ENCODE measurements at places on chromosomes 6 and 20.
A peak's percentile ranks its signal among the peaks of the same experiment; 100 is the strongest.

DNA sequence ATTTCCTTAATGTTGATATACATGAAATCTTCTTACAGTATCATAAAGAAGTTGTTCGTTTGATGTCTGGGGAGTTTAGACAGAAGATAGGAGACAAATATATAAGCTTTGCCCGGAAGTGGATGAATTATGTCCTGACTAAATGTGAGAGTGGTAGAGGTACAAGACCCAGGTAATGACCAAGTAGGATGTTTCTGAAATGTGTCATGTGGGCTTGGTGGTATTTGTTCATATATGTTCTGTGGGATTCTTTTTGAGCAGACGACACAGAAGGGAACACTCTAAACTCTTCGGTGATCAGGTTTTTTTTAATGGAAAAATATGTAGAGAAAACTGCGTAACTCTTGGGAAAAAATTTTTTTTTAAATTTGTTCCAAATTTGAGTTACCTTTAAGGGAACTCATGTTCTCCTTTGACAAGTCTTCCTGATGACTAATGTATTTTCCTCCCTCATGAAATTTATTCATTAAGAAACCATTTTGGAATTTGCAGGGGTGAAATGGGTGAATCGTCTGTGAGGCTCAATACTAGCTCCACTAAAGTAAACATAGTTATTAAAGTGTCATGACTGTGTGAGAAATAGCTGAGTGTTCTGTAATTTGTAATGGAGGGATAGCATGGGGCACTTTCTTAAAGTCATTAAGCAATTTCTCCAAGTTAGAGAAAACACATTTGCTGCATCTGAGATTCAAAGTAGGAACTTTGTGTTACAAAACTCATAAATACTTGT lies 100.6 kb downstream of the MAP3K4 start:
- no peak for DNase-seq

- no peak for DNase-seq
Measured at GRCh38 chr6:116003668-116004067, 57.0 kb downstream of the FRK start.

DNA sequence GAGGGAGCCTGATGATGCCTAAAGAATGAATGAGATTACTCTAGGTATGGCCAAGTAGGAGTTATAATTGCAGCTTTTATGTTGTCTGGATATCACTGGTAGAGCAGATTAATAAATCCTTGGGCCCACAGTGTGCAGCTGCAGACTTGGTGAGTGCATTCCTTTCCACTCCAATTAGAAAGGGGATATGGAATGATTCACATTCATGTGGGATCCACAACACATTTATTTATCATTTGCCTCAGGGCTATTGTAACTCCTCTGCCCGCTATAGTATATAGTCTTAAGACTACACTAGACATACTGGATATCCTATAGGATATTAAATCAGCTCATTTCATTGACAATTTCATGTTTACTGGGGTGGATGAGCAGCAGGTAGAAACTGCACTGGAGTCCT lies 11.6 kb upstream of the HLA-G start:
- no peak for DNase-seq

- no peak for DNase-seq
Measured at GRCh38 chr20:62583424-62583920, 58.8 kb upstream of the SLCO4A1 start.

GRCh38 chr6:22468256-22468965 lies 101.0 kb upstream of the HDGFL1 start:
- DNase-seq, result no peak

- DNase-seq, result no peak
Measured at GRCh38 chr20:1569415-1569881, 11.9 kb upstream of the SIRPD start.

- no peak for DNase-seq
Measured at GRCh38 chr20:7608250-7608649, 332.0 kb downstream of the HAO1 start.

DNA sequence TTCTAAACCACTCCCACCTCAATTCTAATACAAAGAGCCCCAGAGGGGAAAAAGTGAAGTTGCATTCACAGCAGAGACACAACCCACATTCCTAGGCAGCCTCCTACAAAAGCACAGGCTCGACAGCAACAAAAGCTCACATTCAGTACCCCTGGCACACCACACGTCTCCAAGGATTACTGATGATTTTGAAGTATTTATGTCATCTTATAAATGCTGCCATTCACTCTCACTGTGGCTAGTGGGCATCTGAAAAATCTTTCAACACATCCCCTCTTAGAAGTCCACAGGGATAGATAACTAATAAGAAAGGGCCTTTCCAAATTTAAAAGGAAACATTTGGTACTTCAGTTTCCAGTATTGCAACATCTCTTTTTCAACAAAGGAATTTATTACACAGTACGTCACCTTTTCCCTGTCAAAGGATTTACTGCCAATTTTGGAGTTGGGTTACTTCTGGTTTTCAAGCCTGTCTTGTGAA lies 146.7 kb downstream of the TASP1 start:
- DNase-seq, result no peak

GRCh38 chr6:21201637-21202350 lies 391.8 kb upstream of the SOX4 start:
- DNase-seq, result peak; percentile 97

DNA sequence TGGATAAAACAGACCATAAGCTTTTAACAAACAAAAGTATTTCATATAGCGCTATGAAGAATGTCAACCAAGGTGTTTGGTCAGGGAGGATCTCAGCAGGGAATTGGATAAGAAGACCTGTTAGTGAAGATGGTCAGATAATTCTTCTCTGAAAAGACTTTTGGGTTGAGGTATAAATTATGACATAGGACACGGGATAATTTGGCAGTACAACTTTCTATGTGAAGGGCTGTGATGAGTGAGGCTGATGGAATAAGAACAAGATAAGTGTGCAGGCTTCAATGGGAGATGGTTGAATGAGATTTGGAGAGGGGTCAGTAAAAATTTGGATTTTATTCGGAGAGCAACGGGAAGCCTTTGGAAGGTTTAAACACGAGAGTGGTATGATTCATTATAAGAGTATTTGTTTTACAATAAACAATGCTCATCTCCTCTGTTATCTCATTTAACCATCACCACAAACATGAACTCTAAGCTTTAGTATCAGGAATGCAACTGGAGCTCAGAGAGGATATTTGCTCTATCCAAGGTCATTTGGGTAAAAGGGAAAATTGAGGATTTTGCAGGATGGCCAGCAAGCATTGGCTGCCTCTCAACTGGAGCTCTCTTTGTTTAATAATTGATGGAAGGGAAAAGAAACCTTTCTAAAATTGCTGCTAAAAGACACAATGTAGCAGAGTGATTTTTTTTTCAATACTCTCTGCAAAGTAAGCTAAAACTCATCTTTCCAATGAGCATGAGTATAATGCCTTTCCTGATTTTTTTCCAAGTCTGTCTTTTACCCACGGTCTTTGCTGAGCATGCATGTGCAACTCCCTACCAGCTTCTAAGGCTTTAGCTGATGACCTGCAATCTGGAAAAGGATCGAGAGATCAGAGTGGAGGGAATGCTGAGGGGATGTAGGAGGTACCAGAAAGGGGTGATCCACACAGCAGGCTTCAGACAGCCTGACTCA lies 534.0 kb downstream of the CBLN4 start:
- no peak for DNase-seq

- DNase-seq, result no peak
Measured at GRCh38 chr6:169174516-169175359, 78.9 kb downstream of the THBS2 start.

- DNase-seq, result peak; percentile 88
Measured at GRCh38 chr20:327186-328026, 2.1 kb downstream of the SOX12 start.

DNA sequence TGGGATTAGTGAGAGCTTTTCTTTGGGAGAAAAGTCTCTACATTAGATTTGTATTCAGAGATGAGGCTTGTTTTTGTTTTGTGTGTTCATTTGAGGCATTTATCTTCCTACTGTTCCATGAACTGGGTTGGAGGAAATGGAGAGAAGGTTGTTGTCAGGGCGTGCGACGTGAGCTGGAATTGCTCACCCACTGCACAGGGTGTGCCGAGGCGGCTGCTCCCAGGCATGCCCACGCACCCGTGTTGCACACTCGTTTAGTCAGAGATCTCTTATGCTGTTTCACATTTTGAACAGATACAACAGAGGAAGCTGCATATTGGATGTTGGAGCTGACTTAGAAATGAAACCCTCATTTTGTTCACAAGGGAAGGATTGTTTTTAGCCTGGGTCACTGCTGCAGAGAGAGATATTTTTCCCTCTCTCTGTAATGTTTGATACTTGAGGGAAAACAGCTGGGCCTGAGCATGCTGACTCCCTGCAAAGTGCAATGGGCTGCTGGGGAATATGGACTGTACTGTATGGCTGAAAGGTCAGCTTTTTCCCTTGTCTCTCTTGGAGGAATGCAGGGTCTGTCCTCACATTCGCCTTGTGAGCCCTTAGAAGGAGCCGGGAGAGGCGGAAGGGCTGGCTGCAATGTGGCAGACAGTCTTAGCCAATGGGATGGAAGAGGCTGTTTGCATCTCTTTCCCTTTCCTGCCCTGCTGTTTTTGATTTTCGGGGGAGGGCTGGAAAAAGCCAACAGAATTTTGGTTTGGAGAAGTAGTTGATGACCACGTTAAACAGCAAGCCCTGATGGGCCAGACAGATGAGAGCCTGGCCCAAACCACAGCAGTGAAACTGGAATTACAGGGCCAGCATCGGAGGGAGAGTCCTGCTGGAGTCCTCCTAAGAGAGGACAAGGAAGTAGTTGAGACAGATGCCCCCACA lies 170.8 kb downstream of the SASH1 start:
- DNase-seq, result no peak

GRCh38 chr6:170108890-170109587 lies 181.8 kb downstream of the DLL1 start:
- DNase-seq, result no peak

- DNase-seq, result no peak
Measured at GRCh38 chr20:50510706-50511542, 741 bp downstream of the PTPN1 start.

DNA sequence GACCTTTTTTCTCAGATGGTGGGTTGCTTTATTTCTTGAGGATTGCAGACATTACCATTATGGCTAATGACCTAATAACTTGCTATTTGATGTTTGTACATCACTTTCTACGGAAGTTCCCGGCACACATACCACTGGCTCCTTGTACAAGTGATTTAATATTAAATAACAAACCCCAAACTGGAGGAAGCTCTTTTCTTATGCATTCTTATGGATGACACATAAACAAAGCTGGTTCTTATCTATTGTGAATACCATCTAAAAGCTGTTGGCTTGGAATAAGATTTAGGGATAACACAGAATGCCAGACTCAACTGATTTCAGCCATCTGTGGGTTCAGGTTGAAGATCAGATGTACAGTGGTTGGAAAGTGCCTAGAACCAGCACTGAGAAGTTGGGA lies 272.6 kb downstream of the TSHZ2 start:
- DNase-seq, result no peak

GRCh38 chr6:978937-979685 lies 286.2 kb upstream of the EXOC2 start:
- DNase-seq, result no peak

GRCh38 chr6:158798311-158798710 lies 20.9 kb downstream of the EZR start:
- no peak for DNase-seq

- peak; percentile 70 for DNase-seq
Measured at GRCh38 chr6:107491138-107491609, 1.3 kb downstream of the SOBP start.

- no peak for DNase-seq
Measured at GRCh38 chr6:158584236-158584651, 24.4 kb downstream of the TMEM181 start.

GRCh38 chr6:4593951-4594350 lies 182.3 kb upstream of the CDYL start:
- DNase-seq, result no peak

DNA sequence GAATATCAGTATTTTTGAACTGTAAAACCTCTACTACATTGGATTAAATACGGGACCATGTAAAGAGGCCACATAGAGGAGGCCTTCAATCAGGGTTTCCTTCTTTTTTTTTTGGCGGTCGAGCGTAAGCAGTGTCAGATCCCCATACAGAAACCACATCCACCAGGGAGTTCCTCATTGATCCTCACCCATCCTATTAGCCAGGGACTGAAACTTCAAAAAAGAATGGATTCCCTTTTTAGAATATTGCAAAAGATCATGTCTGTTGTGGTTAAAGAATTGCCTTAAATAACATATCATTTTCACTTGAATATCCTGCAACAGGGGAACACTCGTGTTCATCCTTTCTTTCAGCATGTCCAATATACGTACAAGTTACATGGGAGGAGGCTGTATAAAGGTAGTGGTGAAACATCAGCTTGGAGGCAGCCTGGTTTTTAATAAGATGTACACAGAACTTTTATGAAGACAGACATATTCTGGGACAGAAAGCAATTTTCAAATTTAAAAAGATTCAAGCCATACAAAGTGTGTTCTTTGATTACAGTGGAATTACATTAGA lies 96.1 kb downstream of the PPP1R14C start:
- no peak for DNase-seq

GRCh38 chr6:32843331-32843978 lies 392 bp downstream of the PSMB8 start:
- DNase-seq, result no peak

GRCh38 chr6:132936646-132937045 lies 122.3 kb downstream of the RPS12 start:
- no peak for DNase-seq

DNA sequence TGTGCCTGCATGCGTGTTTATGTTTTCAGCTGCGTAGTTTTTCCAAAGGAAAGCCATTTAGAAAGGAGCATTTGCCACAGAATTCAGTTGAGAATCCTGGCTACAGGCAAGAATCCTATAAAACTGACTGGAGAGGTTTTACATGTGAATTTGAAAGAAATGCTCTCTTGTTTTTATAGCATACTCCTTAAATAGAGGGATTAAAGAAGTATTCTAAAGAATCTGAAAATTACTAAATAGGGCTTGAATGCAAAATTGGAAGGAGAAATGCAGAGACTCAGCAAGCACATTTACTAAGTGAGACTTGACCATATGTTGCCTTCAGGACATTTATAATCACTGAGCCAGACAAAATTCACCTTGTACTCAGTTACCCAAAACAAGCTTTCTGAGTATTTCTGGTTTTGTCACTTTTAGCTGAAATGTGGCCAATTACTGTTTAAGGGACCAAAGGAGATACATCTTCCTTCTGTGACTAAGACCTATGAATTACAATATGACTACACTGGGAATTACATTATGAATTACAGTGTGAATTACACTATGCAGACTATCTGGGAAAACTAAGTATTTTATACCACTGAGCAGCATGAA lies 107.4 kb upstream of the ASCC3 start:
- no peak for DNase-seq
